Pancreas (tissue), 10 donors: ENCODE measurements at places on chromosomes 12 and 14. TPM values are rescaled to one million over a fixed set of nuclear protein-coding genes. Genes with fewer than 3 reads are reported as not detected.

The KRT72 gene
- total RNA-seq: not detected

The CNTN1 gene
- 2.7 TPM for total RNA-seq

The FOXG1 gene
- not detected for total RNA-seq

The SPTSSA gene
- total RNA-seq: 4.2 TPM

The SLC4A8 gene
- total RNA-seq: 1.3 TPM

The SERPINA9 gene
- total RNA-seq: not detected

The WSCD2 gene
- 0.93 TPM for total RNA-seq

The TMEM121 gene
- total RNA-seq: 1.1 TPM

The RFLNA gene
- total RNA-seq: 0.66 TPM

- no peak for DNase-seq
These were observed 108.7 kb downstream of the PTGER2 start for GRCh38 chr14:52422650-52423356.

DNA sequence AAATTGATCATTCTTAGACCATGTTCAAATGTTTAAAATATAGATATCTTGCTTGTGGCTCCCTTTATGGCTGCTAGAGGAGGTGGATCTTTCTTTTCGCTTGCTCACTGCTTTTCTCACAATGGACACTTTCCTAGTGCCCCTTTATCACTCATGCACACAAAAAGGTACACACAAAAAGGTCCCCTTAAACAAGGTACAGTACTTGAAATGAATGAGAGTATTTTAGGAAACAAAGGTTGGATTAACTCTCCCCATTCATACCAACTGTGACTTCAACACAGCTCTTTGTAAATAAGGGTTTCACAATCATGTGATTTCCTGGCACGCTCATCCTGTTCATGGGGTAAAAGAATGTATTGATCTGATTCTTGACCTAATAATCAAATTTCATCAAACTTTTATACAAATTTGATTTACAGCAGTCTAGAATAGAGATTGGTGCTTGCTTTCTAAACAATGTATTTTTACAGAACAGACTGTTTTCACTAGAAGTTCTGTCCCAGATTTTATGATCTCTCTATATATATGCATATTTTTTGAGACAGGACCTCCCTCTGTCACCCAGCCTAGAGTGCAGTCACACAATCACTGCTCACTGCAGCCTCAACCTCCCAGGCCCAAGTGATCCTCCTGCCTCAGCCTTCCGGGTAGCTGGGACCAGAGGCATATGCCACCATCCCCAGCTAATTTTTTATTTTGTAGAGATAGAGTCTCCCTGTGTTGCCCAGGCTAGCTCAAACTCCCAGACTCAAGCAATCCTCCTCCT is 34.4 kb upstream of the EPS8 start:
- peak; percentile 13 for DNase-seq

- peak; percentile 98 for DNase-seq
These were observed 11.7 kb upstream of the FBXL14 start for GRCh38 chr12:1606021-1606622.

DNA sequence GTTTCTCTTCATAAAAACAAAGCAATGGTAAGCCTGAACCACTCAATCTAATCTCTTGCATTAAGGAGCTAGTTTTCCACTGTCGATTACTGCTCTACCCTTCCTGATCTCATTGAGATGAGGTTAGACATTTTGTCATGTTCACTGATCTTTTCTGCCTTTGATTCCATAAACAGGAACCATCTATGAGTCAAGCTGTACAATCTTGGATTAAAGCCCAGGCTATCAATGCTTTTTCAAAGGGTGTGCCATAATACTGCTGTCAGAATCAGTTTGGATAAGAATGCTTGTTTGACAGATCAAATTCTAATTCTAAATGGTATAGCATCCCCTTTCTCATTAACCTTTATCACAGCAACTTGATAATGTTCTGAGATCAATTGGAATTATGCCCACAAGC is 16.1 kb downstream of the GRIP1 start:
- no peak for DNase-seq

GRCh38 chr14:37198273-37198598 is 499 bp downstream of the MIPOL1 start:
- DNase-seq: no peak

DNA sequence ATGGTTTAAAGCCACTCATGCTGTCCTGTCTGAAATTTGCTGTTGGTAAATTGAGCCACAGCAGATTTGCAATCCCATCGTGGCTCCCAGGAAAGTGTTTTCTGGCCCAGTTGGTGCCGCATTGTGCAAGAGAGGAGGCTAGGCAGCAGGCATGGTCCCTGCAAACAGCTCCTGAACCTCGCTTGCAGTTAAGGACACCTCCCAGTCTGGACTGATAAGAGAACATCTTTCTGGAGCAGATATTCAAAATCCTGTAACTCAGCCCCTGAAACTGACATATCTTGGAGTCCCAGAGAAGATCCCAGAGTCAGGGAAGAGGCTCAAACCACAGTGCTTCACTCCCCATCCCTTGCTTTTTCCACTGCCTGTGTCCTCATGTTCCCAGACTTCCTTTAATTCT is 328.6 kb upstream of the FKBP4 start:
- no peak for DNase-seq

DNA sequence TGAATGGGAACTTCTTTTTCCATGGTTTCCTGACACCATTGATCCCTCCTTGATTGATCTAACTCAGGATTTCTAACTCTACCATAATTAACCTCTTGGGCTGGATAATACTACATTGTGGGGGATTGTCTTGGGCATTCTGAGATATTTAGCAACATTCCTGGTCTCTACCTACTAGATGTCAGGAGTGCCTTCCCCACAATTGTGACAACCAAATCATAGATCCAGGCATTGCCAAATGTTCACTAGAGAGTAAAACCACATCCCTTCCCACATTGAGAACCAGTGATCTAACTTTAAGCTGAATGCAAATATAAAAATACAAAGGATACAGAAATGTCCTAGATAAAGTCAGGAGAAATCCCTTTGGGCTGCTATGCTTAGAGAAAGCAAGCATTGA is 36.9 kb upstream of the CCDC198 start:
- no peak for DNase-seq

DNA sequence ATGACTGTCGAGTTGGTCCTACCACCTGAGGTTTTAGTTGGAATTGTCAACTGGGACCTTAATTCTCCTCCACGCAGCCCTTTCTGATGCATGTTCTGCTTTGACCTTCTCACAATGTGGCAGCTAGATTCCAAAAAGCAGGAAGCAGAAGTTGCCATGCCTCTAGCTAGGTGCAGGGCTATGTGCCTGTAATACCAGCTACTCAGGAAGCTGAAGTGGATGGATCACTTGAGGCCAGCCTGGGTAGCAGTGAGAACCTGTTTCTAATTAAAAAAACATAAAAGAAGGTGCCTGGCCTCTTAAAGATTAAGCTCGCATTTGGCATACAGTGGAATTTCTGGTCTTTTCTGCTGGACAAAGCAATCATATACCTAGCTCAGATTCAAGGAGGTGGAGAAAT is 77.1 kb downstream of the FGD4 start:
- no peak for DNase-seq

DNA sequence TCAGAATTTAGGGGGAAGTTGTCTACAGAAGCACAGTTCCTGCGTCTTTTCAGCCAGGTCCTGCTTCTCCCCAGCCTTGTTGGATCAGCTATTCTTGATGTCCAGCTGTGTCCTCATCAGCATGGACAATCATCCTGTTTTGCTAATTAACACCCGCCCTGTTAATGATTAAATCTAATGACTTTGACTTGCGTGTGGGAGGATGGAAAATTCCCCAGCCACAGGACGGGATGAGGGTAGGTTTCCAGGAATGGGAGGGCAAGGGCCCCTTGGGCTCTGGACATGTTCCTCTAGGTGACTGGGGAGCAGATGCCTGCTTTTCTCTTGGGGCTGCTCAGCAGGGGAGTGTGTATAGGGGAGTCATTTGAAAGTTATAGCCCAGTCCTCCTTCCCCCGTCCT is 5.3 kb upstream of the PPP1R1A start:
- no peak for DNase-seq

DNA sequence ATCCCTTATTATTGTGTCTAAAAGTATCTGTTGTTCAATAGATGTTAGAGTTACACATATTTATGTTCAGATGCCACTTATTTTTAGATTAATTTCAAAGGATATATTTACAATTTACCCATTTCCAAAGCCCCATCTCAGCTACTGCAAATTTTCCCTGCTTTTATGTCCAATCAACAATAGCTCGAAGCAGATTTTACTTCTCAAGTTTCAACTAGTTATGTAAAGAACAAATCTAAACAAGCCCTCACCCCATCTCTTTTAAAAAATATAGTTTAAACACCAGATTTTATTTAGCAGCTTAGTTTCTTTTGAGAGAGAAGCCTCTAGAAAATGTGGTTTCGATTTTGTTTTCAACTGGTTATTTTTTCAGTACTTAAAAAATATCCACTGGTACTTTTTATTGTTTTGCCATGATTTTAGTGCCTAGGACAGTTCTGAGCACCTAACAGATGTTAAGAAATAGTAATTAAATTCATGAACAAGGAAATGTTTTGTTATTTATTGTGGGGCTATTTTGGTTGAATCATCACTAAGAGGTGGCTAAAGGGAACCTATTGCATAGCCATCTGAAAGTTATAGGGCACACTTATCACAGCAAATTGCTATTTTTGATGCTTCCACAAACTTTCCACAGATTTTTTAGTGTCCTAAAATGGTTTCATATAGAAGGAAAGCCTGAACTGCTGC is 96.2 kb upstream of the BMP4 start:
- no peak for DNase-seq

DNA sequence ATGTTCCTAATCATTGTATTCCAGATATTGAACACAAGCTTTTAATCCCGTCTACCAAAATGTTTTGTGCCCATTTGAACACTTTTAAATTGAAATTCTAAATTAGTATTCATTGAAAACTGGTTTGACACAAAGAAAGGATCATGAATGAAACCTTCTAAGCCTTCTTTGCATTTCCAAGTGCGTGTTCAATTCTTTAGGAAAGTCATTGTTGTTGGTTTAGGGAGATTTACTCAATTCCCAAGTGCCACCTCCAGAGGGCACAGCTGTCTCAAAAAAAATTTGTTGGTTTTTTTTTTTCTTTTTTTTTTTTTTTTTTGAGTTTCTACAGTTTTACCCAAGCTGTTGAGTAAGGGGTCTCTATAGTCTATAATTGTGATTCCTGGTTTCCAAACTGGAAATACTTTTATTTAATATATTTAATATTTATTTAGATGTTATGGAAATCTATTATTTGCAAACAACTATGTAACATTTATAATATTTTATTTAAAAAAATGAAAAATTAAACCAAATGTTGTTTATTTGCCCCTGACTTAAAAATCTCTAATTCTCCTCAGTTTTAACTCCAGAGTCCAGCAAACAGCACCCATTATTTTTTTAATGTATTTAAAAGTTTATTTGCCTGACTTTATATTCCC is 79.9 kb downstream of the NEDD1 start:
- DNase-seq: no peak

- DNase-seq: no peak
These were observed 451.7 kb downstream of the MDGA2 start for GRCh38 chr14:47223656-47224055.

GRCh38 chr12:67651132-67651695 is 2.7 kb downstream of the DYRK2 start:
- no peak for DNase-seq

- DNase-seq: no peak
These were observed 36.2 kb downstream of the MED13L start for GRCh38 chr12:116241157-116241759.

GRCh38 chr12:121537814-121538698 is 42.8 kb downstream of the KDM2B start:
- no peak for DNase-seq

DNA sequence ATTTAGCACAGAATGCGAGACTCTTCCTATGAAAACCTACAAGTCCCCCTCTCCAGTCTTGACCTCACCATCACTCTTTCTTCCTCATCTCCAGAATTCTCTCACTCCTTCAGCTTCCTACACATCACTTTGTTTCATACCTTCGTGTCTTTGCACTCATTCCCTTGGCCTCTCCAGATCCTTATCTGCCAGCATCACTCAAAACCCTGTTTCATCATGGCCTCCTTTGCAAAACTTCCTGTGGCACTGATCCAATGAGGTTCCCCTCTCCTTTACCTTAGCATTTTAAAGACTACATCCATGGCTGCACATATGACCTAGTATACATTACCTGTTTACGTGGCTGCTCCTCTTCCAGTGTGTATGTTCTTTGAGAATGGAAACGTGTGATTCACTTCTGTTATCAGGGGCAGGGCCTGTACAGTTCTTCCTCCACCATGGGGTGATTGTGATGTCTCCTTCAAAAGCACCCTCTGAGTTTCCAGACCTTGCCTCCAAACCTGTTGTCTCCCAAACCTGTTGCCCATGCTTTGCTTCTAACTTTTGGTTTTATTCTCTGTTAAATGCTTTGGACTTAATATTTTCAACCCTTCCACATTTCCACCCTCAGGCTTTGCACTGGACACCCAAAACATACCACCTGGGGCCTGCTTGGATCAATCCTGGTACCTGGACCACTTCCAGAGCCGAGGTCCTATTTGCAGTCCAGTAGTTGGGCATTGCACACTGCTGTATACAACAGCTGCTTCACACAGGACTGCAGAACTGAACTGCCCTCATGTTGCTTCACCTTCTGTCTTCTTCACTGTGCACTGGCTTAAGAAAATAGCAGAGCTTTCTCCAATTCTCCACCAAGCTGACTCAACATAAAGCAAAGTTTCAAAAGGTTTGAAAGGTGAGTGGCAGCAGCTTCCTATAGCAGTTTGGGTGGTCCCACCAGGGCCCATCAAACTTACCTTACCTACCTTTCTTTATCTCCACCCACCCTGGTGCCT is 131.7 kb downstream of the LLPH start:
- DNase-seq: no peak

DNA sequence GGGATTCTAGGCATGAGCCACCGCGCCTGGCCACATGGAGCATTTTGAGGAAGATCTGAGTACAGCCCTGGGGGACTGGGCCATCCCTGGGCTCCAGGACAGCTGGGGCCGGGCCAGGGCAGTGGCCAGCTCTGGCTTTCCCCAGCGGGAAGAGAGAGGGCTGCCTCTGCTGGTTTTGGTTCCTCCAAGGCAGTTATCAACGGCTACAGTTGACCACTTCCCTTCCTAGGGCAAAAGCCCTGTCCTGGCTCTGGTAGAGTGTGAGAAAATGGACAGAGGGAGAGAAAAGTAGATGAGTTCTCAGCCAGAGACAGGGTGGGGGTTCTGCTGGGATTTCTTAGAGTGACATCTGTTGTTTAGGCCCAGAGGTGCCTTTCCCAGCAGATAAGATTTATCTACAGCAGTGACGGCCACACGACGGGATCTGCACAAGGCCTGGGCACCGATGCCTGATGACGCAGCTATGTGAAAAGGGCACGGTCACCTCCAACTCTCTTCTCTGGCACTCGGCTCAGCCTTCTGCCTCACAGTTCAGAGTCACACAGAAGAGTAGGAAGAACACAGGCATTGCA is 5.5 kb upstream of the HVCN1 start:
- no peak for DNase-seq
